ENCODE measurements at places on chromosomes 1 and 21.
A peak's percentile ranks its signal among the peaks of the same experiment; 100 is the strongest.

DNA sequence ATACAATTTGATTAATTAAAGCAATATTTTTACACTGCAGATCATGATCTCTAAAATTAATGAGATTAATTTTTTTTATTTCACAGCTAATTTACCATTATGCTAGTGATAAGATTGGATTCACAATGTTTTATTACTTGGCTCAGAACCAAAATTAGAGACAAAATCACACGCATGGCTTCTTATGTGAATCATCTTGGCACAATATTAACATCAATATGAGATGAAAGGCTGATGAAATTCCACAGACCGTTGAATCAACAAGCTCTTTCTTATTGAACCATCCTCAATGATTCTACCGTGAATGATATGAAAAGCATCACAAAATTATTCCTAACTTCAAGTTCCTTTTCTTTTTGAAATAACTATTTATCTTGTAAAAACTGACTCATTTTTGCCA is 544.9 kb downstream of the KCNT2 start:
- DNase-seq = no peak

GRCh38 chr1:228939881-228940392 is 204.7 kb downstream of the RHOU start:
- no peak for DNase-seq

DNA sequence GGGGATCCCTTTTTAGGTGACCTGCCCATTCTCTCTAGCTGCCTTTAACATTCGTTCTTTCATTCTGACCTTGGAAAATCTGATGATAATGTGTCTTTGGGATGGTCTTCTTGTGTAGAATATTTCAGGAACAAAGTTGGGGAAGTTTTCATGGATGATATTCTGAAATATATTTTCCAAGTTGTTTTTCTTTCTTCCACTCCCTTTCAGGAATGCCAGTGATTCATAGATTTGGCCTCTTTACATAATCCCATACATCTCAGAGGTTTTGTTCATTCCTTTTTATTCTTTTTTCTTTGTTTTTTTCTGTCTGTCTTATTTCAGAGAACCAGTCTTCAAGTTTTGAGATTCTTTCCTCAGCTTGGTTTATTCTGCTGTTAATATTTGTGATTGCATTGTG is 13.9 kb upstream of the SCMH1 start:
- no peak for DNase-seq

DNA sequence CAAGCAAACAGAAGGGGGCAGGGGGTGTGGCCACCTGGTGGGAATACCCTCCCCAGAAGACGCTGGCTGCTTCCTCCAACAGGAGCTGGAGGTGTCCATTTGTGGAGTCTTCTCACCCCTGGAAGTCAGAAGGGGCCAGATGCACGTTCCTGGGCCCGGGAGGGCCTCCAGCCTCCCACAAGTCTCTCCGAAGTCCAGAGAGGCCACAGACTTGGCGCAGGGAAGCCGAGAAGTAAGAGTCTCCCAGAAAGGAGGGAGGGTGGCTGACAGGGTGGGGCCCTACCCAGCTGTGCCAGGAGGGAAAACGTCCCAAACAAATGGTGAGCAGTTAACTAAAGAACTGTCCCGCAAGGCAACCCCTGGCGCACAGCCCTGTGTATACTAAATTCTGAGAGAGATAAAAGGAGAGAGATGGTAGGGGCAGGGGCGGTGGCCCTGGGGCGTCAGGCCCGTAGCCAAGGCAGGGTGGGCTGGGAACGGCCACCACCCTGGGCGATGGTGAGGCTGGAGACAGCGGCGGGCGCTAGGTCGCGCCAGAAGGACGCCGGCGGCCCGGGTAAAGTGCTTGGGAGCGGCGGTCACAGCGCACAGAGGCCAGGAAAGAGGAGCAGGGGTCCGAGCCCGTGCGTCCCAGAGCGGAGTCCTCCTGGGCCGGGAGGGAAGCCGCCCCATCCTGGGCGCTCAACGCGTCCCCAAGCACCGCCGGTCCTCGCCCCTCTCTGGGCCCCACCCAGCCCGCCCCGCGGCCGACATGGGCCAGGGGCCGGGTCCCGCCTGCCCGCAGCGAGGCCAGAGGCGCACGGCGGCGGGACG is 1.2 kb downstream of the CHD5 start:
- DNase-seq = no peak

DNA sequence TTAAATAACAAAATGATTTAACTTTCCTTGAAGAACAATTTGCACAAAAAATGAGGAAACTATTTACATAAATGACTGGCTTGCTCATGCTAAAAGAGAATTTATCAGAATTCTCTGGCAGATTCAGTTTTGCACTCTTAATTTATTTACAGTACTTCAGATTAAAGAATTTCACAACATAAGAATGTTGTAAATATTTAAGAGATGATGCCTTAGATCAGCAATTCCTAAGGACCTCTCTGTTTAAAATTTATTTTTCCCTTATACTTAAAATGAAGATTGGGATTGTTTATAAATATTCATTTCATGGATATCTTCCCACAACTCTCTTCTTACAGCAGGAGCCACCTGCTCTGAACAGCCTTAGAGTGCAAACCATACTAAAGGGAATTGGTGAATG is 120.8 kb downstream of the OLFM3 start:
- DNase-seq = no peak

GRCh38 chr1:212430416-212430815 is 2.3 kb upstream of the NENF start:
- DNase-seq = no peak

DNA sequence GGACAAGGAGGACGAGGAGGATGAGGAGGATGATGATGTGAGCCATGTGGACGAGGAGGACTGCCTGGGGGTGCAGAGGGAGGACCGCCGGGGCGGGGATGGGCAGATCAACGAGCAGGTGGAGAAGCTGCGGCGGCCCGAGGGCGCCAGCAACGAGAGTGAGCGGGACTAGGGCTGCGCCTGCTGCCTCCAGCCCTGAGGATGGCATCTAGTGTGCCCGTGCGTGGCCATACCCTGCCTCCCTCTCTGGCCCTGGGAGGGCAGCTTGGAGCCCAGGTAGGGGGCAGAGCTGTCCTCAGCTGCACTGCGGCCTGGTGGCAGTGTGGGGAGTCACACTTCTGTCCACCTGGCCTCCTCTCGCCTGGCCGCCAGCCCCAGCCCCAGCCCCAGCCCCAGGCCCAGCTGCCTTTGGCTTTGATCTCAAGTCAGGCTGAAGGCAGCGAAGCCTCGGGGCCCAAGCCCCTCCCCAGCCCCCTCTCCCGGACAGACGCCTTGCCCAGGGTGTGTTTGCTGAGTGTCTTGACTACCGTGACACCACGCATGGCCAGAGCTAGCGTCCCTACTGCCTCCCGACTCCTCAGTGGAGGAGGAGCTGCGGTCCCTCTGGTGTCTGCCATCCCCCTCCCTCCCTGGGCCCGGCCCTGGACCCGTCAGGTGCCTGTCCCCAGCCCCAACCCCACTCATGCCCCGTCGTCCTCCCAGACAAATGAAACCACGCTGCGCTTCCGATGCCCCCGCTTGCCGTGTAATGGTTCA is 155.2 kb downstream of the PEX14 start:
- DNase-seq = no peak

- no peak for DNase-seq
These were observed 381.9 kb downstream of the SETD4 start for GRCh38 chr21:35678393-35678792.

DNA sequence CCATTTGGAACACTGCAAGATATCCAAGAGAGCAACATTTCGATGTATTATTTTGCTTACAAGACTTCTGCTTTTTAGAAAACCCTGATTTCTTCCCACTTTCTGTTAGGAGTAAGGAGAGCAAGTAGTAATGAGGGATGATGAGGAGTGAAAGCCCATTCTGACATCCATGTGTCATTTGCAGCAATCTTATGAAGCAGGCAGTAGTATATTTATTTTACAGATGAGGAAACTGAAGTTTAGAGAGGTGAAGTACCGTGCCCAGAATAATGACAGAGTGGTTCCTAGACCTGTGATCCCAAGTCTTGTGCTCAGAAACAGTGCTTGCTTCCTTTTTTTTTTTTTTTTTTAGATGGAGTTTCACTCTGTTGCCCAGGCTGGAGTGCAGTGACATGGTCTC is 7.1 kb upstream of the ZSCAN20 start:
- DNase-seq = no peak

- no peak for DNase-seq
These were observed 26.3 kb downstream of the RAB7B start for GRCh38 chr1:205976708-205977401.

DNA sequence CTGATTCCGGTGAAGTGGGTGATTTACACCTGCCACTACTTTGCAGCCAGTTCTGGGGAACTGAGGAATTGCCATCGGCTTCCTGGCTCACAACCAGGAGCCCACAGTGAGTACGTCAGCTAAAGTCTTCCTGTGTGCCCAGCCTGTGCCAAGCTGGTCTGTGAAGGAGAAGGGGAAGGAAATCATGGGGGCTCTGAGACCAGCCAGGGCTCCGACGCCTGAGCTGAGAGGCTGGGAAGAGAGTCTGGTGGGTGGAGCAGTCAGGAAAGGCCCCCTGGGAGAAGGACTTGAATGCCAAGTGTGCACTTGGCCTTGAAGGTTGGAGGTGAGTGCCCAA is 1.2 kb downstream of the LURAP1 start:
- DNase-seq = no peak

DNA sequence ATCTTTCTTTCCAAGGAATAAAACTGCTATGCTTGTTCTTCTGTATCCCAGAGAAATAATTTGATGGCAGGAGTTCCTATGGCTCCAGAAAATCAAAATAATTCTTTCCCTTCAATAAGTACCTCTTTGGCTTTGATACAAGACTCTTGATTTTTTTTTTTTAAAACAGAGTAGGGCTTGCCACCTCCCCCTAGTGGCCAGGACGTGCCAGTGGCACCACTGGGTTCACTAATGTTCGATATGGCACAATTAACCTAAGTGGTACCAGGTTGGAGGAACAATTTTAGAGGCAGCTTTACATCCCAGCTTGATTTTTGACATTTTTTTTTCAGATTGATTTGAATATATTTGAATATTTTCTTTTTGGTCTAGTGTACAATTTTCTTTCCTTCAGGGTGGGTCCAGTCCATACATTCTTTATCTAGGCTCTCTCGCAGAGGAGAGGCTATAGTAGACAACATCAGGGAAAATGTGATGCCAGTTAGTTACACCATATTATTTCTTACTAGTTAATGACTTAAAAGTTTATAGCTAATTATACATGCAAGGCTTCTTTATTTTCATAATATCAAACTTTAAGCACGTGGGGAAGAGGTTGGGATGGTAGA is 330.9 kb downstream of the S1PR1 start:
- DNase-seq = no peak

- DNase-seq = no peak
These were observed 854 bp downstream of the MYCL start for GRCh38 chr1:39900662-39901463.

DNA sequence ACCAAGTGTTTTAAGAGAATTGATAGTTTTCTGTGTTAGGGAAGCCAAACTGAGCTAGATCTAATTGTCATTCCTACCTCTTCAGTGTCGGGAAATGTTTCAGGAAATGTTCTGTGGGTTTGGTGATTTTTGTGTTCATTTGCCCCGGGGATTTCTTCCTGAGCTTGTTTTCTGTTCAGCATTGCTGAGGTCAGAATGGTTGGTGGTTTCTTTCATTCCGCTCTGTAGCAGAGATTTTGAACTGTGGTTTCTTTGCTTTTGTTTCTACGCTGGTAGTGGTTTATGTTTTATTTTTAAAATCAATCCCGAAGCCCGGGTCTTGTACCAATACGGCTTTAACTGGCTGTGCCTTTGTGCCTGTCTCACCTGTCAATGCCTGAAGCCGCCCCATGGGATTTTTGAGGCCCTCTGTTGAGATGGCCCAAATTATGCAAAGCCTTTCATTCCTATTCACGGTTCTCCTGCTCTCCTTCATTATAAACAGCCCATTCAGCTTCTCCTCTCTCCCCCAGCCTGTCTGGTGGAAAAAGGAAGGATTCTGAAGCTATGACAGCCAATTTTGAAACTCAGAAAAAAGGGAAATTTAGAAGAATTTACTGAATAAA is 417.2 kb upstream of the KAZN start:
- no peak for DNase-seq

DNA sequence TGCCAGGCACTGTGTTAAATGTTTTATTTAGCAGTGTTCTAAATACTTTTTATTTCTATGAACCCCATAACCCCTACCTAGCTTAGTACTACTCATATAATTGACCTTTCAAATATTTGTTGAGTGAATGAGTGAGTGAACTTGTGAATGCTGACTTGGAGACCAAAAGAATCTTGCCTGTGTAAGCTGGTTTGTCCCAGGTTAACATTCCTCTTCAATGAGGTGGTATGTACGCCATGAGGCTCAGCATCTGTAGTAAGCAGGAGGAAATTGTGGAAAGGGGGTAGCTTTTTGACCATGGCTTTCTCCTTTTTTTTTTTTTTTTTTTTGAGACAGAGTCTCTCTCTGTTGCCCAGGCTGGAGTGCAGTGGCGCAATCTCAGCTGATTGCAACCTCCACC is 14.6 kb downstream of the MED18 start:
- peak; percentile 79 for DNase-seq

GRCh38 chr1:91816031-91816430 is 69.9 kb downstream of the TGFBR3 start:
- DNase-seq = no peak

- DNase-seq = no peak
These were observed 104.8 kb upstream of the DPT start for GRCh38 chr1:168833801-168834224.

DNA sequence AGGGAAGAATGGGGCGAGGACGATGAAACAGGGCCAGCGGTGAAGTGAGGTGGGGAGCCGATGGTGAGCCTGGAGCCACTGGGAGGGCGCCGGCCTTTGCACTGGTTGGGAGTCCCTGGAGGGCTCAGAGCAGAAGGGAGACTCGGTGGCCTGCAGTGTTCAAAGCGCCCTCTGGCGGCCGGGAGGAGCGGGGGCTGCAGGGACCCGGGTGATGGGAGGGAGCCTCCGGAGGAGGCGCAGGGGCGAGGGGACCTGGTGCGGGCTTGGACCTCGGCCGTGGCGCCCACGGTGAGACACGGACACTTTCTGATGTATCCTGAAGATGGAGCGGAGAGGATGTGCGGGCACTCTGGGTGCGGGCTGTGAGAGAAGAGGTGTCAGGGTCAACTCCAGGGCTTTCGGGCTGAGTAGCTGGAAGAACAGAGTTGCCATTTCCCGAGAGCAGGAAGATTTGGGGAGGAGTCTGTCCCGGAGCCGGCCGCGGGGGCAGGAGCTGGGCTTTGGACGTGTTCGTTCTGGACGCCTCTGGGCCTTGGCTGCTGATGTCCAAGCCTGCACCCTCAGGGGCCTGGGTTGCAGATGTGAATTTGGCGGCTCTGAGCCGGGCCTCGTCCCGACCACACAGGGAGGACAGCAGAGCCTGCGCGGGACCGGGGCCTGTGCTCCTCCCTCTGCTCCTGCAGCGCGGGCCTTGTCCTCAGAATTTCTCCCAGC is 29.7 kb downstream of the HEYL start:
- no peak for DNase-seq

GRCh38 chr1:202923533-202923932 is 3.5 kb downstream of the KLHL12 start:
- DNase-seq = no peak

- no peak for DNase-seq
These were observed 43.1 kb downstream of the KIF21B start for GRCh38 chr1:200980452-200980772.

GRCh38 chr1:6701437-6702153 is at the start of gene DNAJC11:
Gene DNAJC11, minus strand, starts transcription at chr1:6701816. Its CDS starts 16 bp downstream, at chr1:6701800.
- DNase-seq = peak; percentile 49

- no peak for DNase-seq
These were observed 160.8 kb downstream of the PSMG1 start for GRCh38 chr21:39022466-39022862.

Data from HS-5 (cell line).